ENCODE measurements at places on chromosomes 7 and 10. TPM values are rescaled to one million over a fixed set of nuclear protein-coding genes. Genes with fewer than 3 reads are reported as not detected.

Gene ABCC2
- 2.8 TPM for total RNA-seq

Gene CACUL1
- total RNA-seq: 54.8 TPM

Gene TEX47
- total RNA-seq: not detected

Gene AGAP9
- total RNA-seq: 4.7 TPM

Gene ANKRD7
- not detected for total RNA-seq

Gene TFPI2
- 27.9 TPM for total RNA-seq

Gene CYP3A4
- total RNA-seq: 0.26 TPM

Gene GCK
- 0.48 TPM for total RNA-seq

Gene FRG2B
- total RNA-seq: not detected

Gene NDUFB8
- 123 TPM for total RNA-seq

Gene EPO
- total RNA-seq: not detected

Gene NPFFR1
- total RNA-seq: not detected

Gene INHBA
- 1.00 TPM for total RNA-seq

Gene FERD3L
- not detected for total RNA-seq

Gene PLAU
- 64.7 TPM for total RNA-seq

Gene INSYN2A
- total RNA-seq: not detected

Gene JMJD1C
- 89.2 TPM for total RNA-seq

Gene VSTM4
- total RNA-seq: 41.7 TPM

Gene FAM131B
- total RNA-seq: 1.8 TPM

Gene PPRC1
- total RNA-seq: 49.7 TPM

Gene PAPOLB
- 0.22 TPM for total RNA-seq

Gene LFNG
- 43.8 TPM for total RNA-seq

Gene ACHE
- 1.9 TPM for total RNA-seq

Gene OR2A42
- total RNA-seq: not detected

Gene COL26A1
- not detected for total RNA-seq

Gene RBP3
- total RNA-seq: not detected

Gene GLI3
- 25.5 TPM for total RNA-seq

Gene AKR1C2
- 767 TPM for total RNA-seq

Gene ASB10
- not detected for total RNA-seq

Gene LRIT1
- not detected for total RNA-seq

Gene RAB19
- total RNA-seq: not detected

Gene OPN1SW
- total RNA-seq: not detected

Gene DNAH11
- 0.26 TPM for total RNA-seq

Gene MUC3A
- 1.3 TPM for total RNA-seq

Gene TIMM23B
- total RNA-seq: 20.7 TPM

Gene TSPAN13
- total RNA-seq: 49.9 TPM

Gene CEP55
- 0.16 TPM for total RNA-seq

Gene TRIM56
- 48.2 TPM for total RNA-seq

Gene MACC1
- total RNA-seq: 7.4 TPM

Gene TAS2R39
- not detected for total RNA-seq

Gene GRID2IP
- not detected for total RNA-seq

Gene ADARB2
- 0.06 TPM for total RNA-seq

Gene MARVELD1
- 28.7 TPM for total RNA-seq

Gene RBP4
- 977 TPM for total RNA-seq

Gene NAT16
- not detected for total RNA-seq

Gene OR9A2
- not detected for total RNA-seq

Gene MIOS
- total RNA-seq: 26.2 TPM

Gene GOLGA7B
- total RNA-seq: 0.32 TPM

Gene PIK3CG
- 7.9 TPM for total RNA-seq

Gene PDCD4
- total RNA-seq: 146 TPM

Gene IQCE
- total RNA-seq: 14.4 TPM

Gene NT5C3A
- 18.5 TPM for total RNA-seq

Gene PNLIPRP1
- 0.90 TPM for total RNA-seq
